ACHN (cell line): ENCODE measurements at places on chromosomes 16 and 17.
A peak's percentile ranks its signal among the peaks of the same experiment; 100 is the strongest.

GRCh38 chr16:49369651-49370611, 3.7 kb upstream of the C16orf78 start:
- DNase-seq: no peak

DNA sequence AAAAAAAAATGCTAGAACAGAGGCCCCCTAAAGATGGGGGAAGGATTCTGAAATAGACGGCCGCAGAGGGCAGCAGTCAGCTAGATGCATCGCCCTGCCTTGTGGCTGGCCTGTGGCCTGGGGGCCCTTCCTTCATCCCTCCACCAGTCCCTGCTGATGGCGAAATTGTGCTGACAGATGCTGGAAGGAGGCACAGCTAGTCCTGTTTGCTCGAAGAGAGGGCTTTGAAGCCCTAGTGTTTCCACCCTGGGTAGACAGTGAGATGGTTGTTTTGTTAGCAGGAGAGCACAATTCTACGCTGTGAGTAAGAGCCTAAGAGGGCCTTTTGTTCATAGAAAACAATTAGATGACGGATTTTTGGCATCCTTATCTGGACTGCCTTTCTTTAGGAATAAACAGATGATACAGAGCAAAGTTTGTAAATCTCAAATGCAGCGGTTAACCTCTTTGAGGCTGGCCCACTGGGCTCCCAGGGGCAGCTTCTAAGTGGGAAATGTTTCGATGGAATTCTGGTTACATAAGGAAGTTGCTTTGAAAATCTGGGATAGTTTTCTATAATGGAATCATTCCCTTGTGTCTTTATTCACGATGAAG, 23.0 kb downstream of the VPS35L start:
- no peak for DNase-seq

- DNase-seq: peak; percentile 43
These were observed 27.8 kb upstream of the C16orf78 start for GRCh38 chr16:49345829-49346228.

DNA sequence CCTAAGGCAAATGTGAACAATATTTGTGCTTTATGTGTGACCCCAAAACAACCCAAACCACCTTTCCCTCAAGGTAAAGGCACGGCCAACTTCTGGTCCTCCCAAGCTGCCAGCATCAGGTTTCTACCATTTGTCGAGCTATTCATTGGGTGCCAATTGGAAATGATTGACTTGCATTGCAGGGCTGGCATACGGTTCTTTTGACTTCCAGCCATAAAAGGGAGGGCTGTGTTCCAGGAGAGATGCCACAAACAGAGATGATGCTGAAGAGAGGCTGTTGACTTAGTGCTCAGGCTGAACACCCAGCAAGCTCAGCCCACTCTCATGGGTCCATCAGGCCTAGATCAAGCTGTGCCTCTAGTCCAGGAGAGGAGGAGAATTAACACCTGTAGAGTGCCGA, 252.4 kb downstream of the GRIN2A start:
- DNase-seq: no peak

DNA sequence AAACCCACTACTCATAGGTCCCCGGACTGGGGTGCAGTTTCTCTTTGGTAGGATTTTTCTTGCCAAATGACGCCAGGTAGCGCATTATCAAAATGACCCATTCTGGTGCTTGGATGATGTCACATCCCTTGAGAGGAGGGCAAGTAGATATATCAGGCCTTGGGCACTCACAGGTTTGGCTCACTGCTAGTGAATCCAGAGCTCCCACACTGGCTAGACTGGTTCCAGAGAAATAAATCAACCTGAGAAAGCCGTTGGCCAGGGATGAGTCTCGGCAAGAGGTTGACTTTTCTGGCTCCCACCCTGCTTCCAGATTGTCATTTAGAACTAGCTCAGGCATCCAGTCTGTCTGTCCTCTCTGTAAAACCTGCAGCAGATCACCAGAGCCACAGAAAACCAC, 188.4 kb upstream of the MAF start:
- DNase-seq: no peak

DNA sequence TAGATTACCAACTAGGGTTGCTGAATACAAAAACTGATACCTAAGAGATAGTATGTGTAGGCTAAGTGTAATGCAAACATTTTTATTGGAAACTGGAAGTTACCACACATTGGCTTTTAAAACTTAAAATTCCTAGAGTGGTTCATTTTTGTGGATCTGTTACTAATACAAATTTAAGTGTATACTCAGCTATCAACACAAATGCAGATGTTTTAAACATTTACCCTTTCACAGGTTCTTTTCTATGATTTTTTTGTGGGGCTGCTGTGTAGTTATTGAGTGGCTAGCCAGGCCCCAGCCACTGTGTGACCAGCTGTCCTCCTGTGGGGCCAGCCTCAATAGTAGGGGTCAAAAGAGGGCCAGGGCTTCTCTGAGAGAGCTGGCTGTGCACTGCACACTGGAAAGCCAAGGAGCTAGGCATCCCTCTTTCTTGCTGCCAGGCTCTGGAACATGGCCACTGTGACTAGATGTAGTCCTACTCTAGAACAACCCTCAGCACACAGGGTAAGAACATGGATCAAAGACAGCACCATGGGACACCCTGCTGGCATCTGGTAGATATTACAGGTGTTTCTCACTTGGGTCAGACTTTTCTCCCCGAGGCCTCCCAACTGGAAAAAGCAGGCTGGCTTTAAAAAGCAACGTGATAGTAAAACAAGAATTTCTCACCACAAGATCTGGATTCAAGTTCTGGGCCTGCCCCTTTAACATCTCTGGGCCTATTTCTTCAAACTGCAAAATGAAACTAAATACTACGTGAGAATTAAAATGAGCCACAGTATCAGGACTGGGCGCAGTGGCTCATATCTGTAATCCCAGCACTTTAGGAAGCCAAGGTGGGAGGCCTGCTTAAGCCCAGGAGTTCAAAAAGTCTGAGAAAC, 7.3 kb upstream of the VEZF1 start:
- DNase-seq: peak; percentile 82

- no peak for DNase-seq
These were observed 3.1 kb upstream of the ADORA2B start for GRCh38 chr17:15941781-15942180.

DNA sequence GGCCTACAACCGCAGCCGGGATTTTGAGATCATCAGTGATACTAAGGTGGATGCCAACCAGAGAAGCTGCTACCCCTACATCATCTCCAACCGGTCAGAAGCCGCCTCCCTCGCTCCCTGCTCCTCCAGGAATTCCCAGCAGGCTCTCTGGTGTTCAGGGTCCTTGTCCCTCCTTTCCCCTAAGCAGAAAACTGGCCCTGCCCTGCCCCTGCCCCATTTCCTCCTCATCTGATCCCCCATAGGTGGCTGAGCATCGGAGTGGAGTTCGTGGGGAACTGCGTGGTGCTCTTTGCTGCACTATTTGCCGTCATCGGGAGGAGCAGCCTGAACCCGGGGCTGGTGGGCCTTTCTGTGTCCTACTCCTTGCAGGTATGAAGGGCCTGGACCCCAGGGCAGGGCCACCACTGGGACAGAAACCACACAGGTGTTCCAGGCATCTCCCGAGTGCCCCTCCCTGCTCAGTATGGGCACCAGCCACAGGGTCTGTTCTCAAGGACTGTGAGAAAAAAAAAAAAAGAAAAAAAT, 29.8 kb downstream of the ANKRD40 start:
- DNase-seq: no peak

- no peak for DNase-seq
These were observed 9.9 kb downstream of the ZFP90 start for GRCh38 chr16:68548947-68549346.

DNA sequence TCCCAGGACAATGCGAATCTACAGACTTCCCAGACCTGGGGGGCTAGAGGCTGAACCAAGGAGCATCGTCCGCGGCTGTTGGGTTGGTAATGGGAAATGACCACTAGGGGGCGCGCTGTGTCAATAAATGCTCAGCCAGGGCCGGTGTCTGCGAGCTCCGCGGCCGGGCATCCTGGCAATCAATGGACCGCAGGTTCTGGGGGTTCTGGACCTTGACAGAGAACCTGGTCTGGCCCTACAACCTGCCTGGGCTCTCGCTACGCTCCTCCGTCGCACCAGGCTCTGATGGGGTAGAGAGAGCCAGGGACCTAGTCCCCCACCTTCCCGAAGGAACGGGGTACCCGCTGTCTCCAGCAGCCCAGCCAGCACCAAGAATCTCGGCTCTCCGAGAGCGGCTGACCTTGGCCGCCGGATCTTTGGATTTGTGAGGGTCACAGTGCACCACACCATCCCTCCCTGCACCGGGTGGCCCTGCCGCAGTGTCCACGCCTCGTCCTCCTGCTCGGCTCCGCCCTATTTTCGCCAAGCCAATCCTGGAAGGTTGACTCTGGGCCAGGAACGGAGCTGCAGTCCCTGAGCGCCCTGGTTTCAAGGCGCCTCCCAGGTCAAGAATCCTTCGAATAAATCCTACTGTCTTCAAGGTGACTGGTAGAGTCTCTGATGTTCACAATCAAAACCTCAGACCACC, 20.4 kb upstream of the BEAN1 start:
- DNase-seq: peak; percentile 87

DNA sequence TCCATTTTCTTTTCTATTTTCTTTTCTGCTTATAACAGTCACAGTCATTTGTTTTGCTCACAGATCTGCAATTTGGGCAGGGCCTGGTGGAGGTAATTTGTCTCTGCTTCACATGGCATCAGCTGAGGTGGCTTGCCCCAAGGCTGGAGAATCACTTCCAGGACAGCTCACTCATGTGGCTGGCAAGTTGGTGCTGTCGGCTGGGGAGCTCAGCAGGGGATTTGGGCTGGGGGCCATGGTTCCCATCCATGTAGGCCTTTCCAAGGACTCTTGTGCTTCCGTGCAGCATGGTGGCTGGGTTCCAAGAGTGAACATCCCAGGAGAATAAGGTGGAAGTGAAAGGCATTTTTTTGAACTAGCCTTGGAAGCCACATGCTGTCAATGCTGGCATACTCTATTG, 85.7 kb downstream of the MGAT5B start:
- DNase-seq: no peak

- no peak for DNase-seq
These were observed 23.1 kb upstream of the C1QTNF8 start for GRCh38 chr16:1119129-1119528.

DNA sequence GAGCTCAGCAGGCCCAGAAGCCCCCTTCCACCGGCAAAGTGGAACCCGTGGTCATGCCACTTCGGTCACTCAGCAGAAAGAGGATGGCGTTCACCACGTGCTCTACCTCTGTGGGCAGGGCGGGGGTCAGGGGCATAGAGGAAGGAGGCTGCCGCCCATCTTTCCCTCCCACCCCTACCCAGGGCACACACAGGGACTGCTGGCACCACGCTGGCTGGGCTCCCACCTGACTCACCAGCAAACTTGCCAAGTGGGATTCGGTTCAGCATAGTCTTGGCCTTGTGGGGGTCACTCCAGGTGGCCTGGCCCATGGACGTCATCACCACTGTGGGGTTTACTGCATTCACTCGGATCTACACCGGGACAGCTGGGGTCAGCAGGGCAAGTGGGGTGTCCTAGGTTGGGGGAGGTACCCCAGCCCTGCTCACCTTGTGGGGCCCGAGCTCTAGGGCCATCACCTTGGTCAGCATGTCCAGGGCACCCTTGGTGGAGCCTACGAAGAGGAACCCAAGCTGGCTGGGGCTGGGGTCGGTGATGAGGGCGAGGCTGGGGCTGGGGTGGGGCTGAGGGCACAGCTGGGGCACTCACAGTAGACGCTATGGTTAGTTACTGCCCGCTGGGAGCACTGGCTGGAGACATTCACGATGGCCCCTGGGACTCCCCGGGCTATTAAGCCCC, 1.4 kb downstream of the DCXR start:
- DNase-seq: no peak

DNA sequence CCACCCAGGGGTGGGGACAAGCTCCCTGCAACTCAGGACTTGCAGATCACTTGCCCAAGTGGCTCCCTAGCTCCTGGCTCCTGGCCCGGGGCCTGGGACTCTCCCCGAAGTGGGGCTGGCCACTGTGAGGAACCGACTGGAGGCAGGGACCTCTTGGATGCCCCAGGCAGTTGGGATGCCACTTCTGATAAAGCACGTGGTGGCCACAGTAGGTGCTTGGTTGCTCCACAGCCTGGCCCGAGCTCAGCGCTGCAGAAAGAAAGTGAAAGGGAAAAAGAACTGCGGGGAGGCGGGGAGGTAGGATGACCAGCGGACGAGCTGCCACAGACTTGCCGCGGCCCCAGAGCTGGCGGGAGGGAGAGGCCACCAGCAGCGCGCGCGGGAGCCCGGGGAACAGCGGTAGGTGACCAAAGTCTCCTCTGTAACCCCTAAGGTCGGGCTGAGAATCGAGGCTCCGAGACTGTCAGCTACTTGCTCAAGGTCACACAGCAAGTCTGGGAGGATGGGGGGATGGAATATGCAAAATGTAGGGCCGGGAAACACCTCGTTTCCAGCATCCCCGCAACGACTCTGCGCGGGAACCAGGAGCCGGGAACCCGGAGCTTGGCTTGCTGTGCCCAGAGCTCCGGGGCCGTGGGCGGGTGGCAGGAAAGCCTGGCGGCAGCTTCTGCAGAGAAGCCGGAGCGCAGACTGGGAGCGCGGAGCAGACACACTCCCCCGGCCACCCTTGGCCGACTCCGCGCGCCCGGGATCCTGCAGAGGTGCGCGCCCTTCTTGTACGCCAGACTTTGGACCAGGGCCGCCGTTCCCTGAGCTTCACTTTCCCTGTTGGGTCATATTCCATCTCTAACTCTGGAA, 1.9 kb downstream of the CIITA start:
- DNase-seq: peak; percentile 51

GRCh38 chr17:63647065-63647725, 25.0 kb downstream of the MAP3K3 start:
- DNase-seq: peak; percentile 68

GRCh38 chr17:17725752-17726457, 44.6 kb downstream of the RAI1 start:
- DNase-seq: no peak

DNA sequence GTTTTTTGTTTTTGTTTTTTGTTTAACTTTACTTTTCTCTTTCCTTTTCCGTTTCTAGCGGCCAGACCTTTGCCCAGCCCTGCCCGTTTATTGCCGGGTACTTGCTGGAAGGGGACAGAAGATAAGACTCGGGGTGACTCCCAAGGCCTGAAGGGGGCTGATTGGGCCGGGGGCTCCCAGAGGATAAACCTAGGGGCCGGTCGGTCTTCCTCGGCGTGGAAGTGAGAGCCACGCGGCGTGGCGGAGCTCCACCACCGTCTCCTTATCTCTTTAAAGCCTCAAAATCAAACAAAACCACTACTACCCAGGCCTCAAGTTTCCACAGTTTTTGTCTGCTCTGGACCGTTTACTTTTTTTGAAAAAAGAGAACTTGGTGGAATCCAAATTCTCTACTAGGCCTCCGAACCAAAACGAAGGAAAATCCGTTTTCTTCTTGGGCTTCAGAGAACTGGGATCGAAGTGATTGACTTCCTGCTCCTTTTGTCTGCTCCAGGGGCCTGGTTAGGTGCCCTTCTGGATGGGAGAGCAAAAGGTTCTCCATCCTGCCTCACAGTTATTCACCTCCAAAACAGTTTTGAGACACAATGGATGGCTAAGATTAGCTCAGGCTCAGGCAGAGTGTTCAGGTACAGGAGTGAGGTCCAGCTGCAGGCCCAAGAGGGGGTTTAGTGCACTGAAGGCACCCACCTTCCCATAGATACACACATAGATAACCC, 8.5 kb upstream of the HOXB9 start:
- DNase-seq: no peak
